ENCODE measurements at places on chromosomes 16 and 17.

- no peak for DNase-seq
Measured at GRCh38 chr16:739560-740458, 988 bp downstream of the CIAO3 start.

DNA sequence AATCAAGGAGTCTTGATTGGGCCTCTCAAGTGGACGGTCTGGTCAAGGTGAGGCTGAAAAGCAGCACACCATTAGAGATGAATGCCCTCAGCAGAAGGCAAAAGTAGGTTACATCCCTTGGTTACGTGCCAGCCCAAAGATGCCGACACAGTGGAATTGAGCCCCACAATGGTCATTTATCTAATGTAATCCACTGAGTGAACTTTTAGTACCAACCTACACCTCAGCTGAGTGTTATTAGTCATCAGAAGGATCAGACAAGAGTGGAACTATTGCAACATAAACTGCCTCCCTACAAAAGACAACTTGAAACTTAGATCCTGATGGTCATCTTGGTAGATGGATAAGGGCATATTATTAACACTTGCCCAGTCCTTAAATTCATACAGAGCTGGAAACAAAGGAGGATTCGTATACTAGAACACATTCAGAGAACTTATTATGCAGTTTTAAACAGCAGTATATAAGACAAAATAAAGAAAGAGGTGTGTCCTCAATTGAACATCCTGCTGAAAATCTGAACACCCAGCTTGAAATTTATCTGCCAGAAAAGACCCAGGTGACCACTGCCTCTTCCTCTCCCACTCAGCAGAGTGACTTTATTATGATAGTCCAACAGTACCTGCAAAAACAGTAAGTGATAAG, 2.8 kb downstream of the DCUN1D3 start:
- no peak for DNase-seq

- no peak for DNase-seq
Measured at GRCh38 chr17:73921306-73921705, 277.1 kb upstream of the SDK2 start.

DNA sequence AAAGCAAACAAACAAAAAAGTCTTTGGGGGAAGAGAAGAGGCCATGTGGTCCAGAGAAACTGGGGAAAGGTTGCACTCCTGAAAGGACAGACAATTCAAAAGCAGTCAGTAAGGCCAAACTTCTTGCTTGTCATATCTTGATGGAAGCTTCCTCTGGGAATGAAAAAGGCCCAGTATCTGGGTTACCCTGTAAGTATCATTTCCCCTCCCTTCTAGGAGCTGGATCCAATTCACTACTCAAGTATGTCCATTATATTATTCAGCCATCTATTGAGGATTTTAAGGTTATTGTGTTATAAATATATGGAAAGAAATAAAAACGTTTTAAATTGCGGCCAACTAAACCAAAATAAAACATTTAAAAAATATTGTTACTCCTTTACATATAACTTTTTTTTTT, 26.0 kb upstream of the MON1B start:
- no peak for DNase-seq

DNA sequence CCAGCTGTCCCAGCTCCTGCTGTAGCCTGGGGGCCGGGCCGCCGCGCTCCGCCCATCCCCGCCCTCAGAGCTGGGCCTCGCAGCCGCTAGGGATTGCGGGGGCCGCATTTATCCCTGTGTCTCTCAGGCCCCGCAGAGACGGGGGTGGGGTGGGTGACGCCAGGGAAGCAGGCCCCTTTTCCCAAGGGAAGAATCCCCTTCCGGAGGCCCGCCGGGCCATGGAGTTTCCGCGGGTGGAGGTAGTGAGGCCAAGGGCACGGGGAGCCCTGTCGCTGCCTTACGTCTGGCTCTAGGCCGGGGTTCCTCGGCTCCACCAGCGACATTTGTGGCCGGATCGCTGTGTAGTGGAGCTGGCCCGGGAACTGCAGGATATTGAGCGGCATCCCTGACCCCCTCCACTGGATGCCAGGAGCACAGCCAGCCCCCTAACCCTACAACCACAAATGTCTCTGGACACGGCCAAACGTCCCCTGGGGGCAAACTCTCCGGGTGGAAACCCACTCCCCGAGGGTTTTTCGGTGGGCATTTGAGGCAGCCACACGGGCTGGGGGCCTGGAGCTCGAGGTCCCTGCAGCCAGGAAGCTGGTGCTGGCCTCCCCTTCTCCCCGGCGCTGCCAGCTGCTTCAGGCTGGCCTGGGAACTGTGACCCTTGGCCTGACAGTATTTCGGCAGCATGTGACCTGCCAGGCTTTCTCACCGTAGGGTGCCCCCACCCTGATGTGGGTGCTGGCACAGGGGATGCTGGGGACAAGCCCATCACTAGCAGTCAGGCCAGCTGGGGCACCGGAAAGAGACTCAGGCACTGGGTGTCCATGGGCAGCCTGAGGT, 12.0 kb upstream of the CD300A start:
- DNase-seq, result peak; percentile 59

GRCh38 chr16:68046106-68046505, 23.0 kb downstream of the DUS2 start:
- DNase-seq, result no peak

GRCh38 chr17:82923366-82924113, 83.7 kb upstream of the ZNF750 start:
- DNase-seq, result no peak

GRCh38 chr16:81616321-81617020, 162.6 kb upstream of the PLCG2 start:
- DNase-seq, result peak; percentile 68

DNA sequence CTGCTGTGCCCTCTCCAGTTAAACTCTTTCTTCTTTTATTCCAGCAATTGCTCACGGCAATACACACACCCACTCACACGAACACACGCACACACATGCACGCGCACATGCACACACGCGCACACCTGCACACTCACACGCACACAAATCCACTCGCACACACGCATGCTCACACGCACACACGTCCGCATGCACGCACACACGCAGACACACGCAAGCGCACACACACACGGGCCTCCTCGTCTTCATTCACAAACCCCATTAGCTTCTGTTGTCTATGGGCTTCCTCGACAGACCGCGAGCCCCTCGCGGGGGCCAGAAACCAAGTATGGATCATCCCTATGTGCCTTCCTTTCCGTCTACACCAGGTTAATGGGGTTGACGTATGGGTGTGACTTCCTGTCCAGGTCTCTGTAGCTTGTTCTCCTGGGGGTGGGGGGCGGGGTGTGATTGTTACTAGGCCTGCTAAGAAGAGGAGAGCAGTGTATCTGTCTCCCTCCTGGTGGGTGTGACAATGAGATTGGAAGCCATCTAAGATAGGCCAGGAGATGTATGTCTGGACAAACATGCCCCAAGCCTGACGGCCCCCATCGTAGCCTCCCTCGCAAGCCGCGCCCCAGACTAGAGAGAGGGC, 670 bp upstream of the CTF1 start:
- no peak for DNase-seq

DNA sequence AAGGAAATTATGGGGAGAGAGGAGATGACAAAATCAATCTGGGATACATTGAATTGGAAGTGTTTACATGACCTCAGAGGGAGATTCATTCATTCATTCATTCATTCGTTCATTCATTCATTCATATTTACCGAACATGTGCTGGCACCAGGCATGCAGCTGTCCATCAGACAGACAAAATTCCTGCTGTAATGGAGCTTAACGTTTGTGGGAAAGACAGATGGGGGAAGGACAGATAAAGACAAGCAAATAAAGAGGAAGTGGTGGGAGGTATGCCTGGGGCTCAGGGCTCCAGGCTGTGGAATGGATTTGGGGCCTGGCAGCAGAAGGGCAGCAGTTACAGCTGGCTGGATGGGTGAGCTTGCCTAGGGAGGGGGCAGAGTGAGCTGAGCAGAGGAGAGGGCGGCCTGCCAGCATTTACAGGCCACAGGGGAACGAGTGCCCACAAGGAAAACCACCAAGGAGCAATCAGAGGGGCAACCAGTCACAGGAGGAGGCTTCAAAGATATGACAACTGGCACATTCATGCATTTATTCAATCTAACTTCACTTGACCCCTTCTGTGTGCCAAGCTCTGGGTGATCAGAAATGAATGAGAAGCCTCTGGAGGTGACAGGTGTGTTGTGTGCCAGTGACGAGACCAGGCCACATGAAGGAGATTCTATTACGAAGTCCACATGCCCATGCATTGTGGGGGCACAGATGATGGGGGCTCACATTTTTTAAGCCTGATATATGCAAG, 48.5 kb downstream of the ARHGAP27 start:
- DNase-seq, result no peak

GRCh38 chr16:89155851-89156739, 15.5 kb upstream of the CDH15 start:
- no peak for DNase-seq

DNA sequence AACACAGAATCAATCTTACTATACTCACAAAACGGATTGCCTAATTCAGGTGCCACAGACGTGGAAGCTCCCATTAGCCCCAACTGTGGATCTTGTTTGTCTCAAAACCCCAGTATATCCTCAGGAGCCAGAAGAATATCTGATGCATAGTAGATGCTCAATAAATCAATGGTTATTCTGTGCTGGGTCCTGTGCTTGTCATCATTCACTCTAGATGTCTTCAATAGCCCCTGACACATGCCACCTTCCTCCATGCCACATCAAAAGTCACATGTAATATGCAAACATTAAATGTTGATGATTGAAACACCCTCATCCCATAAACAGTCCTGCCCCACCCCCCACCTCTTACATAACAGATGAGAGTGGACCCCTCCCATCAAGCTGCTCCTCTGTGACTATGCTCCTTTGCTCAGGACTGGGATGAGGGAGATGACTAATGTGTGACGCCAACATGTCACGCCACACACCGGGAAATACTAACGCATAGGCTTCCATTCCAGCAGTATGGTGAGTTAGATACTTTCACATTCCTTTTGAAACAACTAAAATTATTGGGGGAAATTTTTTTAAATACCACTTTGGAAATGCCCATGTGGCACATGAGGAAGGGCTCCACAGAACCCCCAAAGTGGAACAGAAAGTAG, 267.6 kb upstream of the SDK2 start:
- DNase-seq, result no peak

DNA sequence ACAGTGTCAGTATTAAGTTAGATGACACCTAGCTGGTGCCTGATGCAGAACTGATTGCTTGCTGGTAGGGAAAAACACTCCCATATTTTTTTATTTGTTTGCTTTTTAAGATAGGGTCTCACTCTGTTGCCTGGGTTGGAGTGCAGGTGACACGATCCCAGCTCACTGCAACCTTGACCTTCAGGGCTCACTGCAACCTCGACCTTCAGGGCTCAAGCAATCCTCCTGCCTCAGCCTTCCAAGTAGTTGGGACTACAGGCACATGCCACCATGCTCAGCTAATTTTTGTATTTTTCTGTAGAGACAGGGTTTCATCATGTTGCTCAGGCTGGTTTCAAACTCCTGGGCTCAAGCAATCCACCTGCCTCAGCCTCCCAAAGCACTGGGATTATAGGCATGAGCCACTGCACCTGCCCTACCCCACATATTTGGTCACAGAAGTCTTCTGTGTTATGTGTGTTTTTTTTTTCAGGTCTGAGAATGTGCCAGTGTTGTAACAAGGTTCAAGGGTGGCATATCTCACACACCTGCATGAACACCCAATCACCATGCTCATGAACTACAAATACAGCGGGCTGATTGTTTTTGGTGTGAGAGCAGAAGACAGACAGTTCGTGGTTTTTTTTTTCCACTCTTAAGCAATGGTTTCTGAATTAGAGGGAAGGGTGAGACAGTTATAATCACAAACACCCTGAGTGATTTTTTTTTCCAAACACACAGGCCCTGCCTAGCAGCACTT, 22.8 kb downstream of the SPAG9 start:
- no peak for DNase-seq

GRCh38 chr17:70074956-70075355, at the start of gene KCNJ16:
Gene KCNJ16 (plus strand): TSS chr17:70075225. CDS start chr17:70132088, 56,863 bp downstream.
- no peak for DNase-seq

DNA sequence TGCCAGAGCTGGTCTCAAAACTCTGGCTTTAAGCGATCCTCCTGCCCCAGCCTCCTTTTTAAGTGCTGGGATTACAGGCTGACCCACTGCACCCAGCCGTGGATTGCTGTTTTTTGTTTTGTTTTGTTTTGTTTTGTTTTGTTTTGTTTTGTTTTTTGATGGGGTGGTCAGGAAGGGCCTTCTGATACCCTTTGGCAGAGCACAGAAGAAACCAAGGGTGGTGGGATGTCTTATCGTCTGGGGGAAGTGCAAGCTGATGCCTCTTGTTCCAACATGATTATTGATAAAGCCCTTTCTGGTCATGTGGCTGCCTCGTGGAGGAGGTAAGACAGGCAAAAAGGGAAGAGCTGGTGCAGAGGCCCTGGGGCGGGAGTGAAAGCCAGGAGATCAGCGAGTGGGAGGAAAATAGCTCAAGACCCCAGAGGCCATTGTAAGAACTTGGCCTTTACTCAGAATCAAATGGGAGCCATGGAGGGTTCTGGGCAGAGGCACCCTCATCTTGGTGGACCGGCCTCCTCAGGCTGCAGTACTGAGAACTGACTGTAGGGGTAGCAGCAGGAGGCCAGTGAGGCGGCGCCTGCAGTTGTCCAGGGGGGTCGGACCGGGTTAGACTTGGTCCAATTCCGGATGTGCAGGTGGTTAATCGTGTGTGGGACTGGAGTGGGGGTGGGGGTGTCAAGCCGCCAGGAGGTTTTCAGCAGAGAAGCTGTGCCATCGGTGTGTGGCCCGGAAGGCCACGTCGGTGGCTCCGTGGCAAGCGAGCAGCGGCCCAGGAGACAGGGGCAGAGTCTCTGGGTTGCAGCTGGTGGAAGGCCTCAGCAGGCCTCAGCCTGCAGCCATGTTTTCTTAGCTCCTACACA, 84.4 kb upstream of the GSE1 start:
- DNase-seq, result no peak

DNA sequence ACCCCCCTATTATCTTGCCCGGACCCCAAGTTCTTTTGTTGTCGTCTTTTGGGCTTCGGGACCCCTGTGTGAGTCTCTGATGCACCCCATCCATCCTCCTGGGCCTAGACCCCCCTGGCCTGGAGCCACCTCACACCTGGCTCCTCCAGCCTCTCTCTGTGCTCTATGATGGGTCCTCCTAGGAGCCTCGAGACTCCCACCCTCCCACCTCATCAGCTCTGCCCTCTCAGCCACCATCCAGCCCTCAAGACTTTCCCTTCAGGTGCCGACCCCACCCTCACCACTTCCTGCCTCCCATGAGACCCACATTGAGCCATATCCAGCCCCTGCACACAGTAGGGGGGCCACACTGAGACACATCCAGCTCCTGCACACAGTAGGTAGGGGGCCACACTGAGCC, 8.7 kb upstream of the ATP2A3 start:
- DNase-seq, result no peak

- peak; percentile 83 for DNase-seq
Measured at GRCh38 chr17:979539-980405, at the start of gene NXN. Gene NXN (minus strand): TSS chr17:979776.

DNA sequence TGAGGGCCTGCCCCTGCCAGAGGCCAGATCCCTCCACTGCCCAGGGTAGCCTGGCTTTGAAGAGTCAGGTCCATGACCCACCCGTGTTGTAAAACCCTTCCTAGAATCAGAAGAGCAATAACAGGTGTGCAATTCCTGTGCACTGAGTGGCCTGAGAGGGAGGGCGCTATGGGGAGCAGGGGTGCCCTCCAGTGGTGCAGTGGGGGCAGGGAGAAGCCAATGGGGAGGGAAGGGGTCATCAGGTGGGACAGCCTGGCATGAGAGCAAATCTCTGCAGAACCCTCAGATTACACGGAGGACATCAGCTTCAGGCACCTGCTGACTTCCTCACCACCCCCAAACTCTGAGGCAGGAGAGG, 72.9 kb upstream of the ZNF469 start:
- DNase-seq, result no peak
